ENCODE measurements at places on chromosomes 5 and 9.

DNA sequence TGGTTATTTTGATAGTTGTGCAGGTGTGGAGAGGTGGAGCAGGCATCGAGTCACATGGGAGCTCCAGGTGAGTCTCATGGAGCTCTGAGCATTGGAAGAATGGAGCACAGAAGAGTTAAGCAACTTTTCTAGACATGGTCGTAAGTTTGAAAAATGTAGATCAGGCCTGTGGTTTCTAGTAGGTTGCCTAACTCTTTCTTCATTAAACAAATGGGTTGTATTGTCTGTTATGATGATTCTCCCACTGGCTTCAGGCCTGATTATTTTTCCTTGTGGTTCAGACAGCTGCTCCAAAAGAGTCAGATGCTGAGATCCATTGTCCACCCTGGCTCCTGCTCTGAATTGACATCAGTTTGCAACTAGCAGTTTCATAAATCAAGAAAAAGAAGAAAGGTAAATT, 80.3 kb upstream of the RPS23 start:
- DNase-seq, result no peak

DNA sequence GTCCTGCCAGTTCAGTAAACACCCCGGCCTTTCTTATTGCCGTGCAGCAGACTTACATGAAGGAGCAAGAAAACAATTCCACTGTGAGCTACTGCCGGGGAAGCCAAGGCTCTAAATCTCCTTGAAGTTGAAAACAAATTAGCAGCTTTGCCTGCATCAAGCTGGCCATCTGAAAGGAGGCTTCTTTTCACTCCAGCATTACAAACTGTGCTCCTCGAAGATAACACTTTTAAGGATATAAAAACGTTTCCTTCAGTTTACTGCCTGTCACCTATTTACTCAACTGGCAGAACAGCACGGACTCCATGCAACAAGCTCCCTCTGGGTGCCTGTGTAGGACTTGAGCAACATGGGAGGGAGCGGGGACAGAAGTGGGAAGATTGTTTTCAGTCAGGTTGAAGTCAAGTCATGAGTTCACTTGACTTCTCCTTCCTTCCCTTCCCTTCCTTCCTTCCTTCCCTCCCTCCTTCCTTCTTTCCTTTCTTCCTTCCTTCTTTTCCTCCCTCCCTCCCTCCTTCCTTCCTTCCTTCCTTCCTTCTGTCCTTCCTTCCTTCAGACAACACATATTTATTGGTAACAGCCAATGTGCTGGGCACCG, 67.4 kb downstream of the ZNF608 start:
- no peak for DNase-seq

DNA sequence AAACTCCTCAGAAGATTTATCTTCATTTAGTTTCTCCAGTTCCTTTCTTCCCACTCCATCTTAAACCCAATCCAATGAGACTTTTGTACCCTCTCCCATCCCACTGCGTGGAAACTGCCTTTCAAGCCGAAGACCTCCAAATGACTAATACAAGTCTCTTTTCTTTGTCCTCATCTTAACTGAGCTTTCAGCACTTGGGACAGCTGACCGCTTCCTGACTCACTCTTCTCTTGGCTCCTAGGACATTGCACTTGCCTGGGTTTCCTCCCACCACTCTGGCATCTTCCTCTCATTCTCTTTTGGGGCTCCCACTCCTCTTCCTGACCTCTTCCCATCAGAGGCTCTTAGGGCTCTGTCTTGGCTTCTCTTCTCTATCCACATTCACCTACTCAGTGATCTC, 243.7 kb downstream of the HSPA4 start:
- no peak for DNase-seq

DNA sequence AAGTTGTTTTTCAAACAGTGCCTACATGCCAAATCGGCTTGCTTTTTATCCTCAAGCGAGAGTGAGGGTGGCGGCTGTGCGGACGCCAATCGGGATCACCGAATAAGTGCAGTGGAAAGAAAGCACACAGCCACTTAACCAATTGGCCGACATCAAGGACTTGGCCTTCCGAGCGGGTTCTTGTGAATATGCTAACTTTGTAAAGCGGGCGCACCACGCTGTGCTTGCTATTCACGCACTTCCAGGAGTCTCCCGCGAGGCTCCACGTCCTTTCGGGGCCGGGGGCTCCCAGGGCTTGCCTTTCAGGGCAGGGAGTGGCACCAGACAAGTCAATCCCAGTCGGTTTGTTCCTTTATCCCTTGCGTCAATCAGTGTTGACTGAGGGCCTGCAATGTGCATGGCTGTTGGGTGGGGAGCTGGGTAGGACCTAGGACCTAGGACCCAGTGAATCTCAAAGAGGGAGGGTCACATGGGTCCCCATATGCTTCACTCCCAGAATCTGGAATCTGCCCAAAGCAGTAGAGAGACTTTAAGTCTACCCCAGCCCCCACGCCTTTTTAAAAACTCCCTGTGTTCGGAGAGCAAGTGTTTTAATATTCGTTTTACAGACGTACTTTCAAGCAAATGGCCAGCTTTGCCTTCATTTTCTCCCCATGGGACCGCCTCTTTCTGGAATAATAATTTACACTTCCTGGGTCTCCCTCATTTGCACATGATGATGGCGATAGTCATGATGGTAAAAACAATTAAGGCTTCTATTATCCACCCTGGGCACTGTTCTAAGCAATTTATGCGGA, 2.0 kb upstream of the GCNT4 start:
- no peak for DNase-seq

GRCh38 chr9:85569988-85570387, 171.8 kb downstream of the AGTPBP1 start:
- no peak for DNase-seq

- no peak for DNase-seq
Observed at GRCh38 chr5:34791761-34792244, 47.2 kb upstream of the TTC23L start.
